Activated naive CD4-positive, alpha-beta T cell treated with anti-CD3 and anti-CD28 coated beads, Interleukin-2, amount 50 U/mL, for 16 hours (primary cell): ENCODE measurements at places on chromosomes 5 and 9.

DNA sequence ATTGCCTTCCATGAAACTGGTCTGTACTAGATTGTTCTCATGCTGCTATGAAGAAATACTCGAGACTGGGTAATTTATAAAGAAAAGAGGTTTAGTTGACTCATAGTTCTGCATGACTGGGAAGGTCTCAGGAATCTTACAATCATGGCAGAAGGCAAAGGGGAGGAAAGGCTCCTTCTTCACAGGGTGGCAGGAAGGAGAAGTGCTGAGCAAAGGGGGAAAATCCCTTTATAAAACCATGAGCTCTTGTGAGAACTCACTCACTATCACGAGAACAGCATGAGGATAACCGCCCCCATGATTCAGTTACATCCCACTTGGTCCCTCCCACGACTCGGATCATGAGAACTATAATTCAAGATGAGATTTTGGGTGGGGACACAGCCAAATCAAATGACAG lies 163.2 kb downstream of the RFK start:
- DNase-seq = no peak

- no peak for DNase-seq
Measured at GRCh38 chr5:171310212-171310818, 1.3 kb downstream of the TLX3 start.

GRCh38 chr5:102090770-102091169 lies 205.3 kb downstream of the SLCO4C1 start:
- DNase-seq = no peak

DNA sequence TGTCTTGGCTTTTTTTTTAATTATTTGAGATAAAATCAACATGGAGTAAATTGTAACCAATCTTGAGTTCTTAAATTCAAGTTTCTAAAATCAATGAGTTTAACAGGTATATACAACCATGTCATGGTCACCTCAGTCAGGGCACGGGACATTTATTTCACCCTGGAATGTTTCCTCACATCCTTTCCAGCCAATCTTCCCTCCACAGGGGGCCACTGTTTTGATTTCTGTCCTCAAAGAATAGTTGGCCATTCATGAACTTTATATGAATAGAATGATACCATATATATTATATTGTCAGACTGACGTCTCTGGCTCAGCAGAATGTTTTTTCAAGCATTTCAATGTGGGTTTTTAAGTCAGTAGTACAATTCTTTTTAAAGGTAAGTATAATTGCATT lies 806 bp downstream of the ZNF474 start:
- DNase-seq = no peak

GRCh38 chr9:130623466-130623865 lies 40.9 kb upstream of the PRDM12 start:
- no peak for DNase-seq
